Choroid plexus epithelial cell (primary cell): ENCODE measurements at places on chromosomes 3 and 15.

DNA sequence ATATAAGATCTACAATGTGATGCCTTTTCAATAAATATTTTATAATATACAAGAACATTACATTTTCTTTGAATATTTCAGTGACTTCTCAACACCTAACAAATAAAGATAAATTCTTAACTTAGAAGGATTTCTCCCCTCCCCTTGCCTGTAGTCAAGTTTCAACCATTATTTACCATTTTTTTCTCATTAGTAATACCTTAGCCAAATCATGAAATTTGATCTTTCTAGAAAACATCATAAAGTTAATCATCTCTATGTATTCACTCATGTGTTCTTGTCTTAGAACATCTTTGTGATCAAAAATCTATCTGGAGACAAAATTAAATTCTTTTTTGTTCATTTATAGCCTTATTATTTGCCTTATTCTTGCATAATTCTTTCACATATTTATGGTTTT lies 1201.8 kb upstream of the EPHA6 start:
- DNase-seq = no peak

DNA sequence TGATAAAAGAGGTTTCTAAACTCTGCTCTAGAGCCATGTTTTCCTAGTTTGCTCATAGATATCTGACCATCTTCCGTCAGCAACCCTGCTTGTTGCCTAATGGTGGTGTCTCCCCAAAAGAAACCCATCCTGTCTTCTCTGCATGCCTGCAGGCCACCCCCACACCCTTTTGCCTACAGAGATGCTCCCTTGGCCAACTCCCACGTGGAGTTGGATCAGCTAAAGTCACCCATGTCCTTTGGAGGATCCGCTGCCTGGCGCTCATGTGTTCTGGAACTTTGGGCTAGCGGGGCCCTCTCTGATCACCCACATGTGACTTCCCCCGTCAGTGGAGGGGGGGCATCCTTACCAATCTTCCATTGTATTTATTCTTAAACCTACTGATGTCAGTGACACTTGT lies 185.6 kb downstream of the ADAMTS17 start:
- DNase-seq = no peak

- DNase-seq = no peak
Measured at GRCh38 chr3:177591379-177591778, 394.1 kb upstream of the TBL1XR1 start.

DNA sequence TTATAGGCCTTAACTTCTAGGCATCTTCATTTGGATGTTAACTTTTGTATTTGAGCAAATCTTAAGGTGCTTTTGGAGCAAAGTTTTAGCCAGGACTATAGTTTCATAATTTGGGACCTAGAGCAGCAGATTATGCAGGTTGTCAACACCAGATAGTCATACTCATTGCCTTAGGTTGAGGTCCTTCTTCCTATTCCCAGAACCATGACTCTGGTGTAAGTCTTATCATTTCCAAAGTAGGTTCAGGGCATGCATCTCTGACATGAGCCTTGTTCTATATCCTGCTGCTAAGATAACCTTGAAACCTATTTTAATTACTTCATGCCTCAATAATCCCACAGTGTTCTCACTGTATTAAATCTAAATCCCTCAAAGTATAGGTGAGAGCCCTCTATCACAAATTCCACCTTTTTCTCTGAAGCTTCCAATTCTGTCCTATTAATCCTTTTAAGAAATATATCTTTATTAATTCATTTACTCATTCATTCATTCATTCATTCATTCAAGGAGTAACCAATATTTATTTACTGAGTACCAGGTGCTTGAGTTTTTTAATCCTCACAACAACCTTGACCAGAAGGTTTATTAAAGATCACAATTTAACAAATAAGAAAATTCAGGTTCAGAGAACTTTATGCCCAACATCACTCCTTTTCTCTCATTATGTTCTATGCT lies 2.7 kb upstream of the FNDC3B start:
- no peak for DNase-seq

- no peak for DNase-seq
Measured at GRCh38 chr15:92906563-92907081, 6.5 kb downstream of the CHD2 start.
